Left ventricle myocardium inferior (tissue), 1 donor: ENCODE measurements at places on chromosomes 12 and 14. TPM values are rescaled to one million over a fixed set of nuclear protein-coding genes. Genes with fewer than 3 reads are reported as not detected.

Gene KRT71
- total RNA-seq, result not detected

Gene TAS2R46
- 0.30 TPM for total RNA-seq

DNA sequence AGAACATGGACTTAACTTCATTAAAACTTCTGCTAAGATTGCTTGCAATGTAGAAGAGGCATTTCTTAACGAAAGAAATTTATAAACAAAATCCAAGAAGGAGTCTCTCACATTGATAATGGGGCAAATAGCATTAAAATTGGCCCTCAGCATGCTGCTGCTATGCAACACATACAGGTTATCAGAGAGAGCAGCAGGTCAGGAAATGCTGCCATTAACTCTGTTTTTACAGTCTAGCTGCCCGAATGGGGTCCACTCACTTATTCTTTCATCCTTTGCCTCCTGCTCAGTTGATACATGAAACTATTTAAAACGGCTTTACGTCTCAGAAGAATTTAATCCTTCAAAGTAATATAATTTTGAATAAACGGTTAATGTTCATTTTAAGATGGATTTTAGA, 620.4 kb downstream of the SLC16A7 start:
- no peak overlapping the region for H3K27ac ChIP-seq
- no peak overlapping the region for H3K4me3 ChIP-seq
- no peaks in the 10 kb centered on the region for H3K27me3 ChIP-seq

GRCh38 chr14:55645145-55645544, 65.1 kb downstream of the KTN1 start:
- H3K36me3 ChIP-seq, result peaks cover 67% of the 10 kb centered on the region
- H3K4me3 ChIP-seq, result no peak overlapping the region
- no peaks in the 10 kb centered on the region for H3K27me3 ChIP-seq
- no peak for DNase-seq
- H3K4me1 ChIP-seq, result peaks cover 48% of the 10 kb centered on the region

GRCh38 chr12:66596199-66596598, 82.7 kb downstream of the GRIP1 start:
- no peaks in the 10 kb centered on the region for H3K36me3 ChIP-seq
- DNase-seq, result no peak
- H3K4me3 ChIP-seq, result no peak overlapping the region
- no peak overlapping the region for H3K27ac ChIP-seq
- H3K27me3 ChIP-seq, result no peaks in the 10 kb centered on the region

GRCh38 chr14:88616697-88617096, 53.9 kb downstream of the ZC3H14 start:
- H3K36me3 ChIP-seq, result peaks cover 17% of the 10 kb centered on the region
- DNase-seq, result no peak

GRCh38 chr12:7374423-7375144, 69.4 kb downstream of the CD163L1 start:
- peaks cover 19% of the 10 kb centered on the region for H3K27me3 ChIP-seq
- no peak overlapping the region for H3K4me3 ChIP-seq
- H3K27ac ChIP-seq, result no peak overlapping the region
- peak; percentile 17 for DNase-seq
- no peaks in the 10 kb centered on the region for H3K36me3 ChIP-seq
- H3K4me1 ChIP-seq, result no peaks in the 10 kb centered on the region
